ENCODE measurements at places on chromosomes 6 and 20.

- no peak for DNase-seq
Measured at GRCh38 chr6:167707686-167708500, 118.8 kb upstream of the AFDN start.

GRCh38 chr6:139376017-139376330, 1.5 kb upstream of the CITED2 start:
- DNase-seq: peak; percentile 43

- DNase-seq: peak; percentile 27
Measured at GRCh38 chr6:152695372-152696045, 2.2 kb upstream of the MYCT1 start.

DNA sequence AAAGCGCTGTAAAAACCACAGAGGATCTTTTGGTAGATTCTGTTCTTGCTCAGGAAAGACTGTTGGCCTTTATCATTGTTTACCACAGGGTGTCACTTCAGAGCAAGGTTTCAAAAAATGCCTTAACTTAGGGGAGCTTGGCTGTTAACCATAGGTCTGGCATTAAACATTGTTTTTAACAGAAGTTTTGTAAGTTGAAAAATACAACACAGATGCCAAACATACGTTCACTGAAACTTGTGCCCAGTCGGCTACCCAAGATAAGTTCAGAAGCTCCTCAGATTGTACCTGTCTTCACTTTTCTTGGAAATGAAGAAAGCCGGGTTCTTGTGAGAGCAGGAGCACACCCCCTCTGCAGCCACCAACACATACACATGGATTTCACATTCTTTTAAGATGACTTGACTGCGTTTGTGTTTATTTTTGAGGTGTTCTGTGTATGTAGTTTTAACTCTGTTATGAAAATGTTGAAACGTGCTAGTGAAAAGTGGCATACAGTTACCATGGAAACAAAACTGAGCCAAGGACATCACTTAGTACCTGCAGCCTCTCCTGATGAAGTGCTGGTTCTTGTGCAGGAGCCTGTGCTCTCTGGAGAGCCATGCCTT, 64.9 kb downstream of the SYCP2L start:
- DNase-seq: peak; percentile 22

- no peak for DNase-seq
Measured at GRCh38 chr6:131101911-131102680, 33.2 kb upstream of the AKAP7 start.

- DNase-seq: no peak
Measured at GRCh38 chr20:37939701-37940560, 37.0 kb downstream of the VSTM2L start.

- DNase-seq: no peak
Measured at GRCh38 chr20:61804752-61805295, 260.9 kb downstream of the TAF4 start.

GRCh38 chr6:136607204-136607931, 57.1 kb upstream of the MAP7 start:
- DNase-seq: no peak

DNA sequence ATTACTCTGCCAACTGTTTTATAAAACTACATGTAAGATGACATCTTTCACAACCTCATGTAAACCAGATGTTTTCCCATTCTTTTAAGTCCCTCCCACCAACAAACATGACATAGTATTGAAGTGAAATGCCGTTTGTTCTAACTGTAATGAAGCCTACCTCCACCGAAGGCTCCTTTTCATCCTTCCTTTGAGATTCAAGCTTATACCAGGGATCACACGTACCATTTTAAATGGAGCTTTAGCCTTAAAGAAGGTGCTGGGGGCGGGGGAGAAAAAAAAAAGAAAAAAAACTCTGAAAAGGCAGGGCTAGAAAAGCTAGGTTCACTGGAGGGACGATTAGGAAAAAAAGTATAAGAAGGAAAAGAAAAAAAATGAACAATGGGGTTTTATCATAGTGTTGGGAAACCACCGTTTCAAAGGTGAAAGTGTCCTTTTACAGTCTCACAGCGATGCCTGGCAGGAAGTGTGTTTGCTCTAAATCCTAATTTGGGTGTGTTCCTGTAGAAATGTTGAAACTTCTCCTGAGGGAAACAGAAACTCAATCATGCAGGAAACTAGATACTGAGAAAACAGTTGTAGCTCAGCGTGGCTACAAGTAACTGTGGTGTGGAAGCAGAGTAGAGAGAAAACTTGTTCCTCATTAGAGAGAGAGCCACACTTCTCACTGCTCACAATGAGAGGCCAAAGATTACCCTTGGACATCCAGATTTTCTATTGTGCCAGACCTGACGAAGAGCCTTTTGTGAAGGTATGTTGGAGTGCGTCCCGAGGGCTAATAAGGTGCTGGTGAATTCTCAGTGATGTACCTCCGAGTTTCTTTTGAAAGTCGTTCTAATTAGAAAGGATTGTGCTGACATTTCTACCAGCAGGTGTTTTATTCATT, 37.6 kb upstream of the HINT3 start:
- DNase-seq: peak; percentile 97

- DNase-seq: no peak
Measured at GRCh38 chr20:63182425-63182824, 33.5 kb downstream of the YTHDF1 start.

GRCh38 chr20:51612896-51613295, 70.4 kb upstream of the NFATC2 start:
- DNase-seq: no peak

GRCh38 chr6:75130784-75131183, 75.1 kb downstream of the COL12A1 start:
- DNase-seq: no peak

DNA sequence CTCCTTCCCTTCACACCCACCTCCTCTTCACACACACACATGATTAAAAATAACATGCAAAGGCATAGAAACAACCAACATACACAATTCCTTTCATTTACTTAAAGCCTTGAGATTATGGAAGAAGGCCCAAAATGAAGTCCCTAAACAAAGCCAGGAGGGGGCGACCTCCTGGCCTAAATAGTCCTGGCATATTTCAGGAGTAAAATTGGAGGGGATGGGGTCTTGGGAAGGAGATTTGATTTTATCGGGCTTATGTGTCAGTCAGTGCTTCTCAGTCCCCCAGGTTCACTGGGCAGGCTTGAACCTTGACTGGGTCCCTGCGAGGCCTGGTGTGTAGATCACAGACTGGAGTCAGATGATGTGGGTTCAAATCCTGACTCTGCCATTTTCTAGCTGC, 266.4 kb downstream of the SAMD5 start:
- no peak for DNase-seq

- DNase-seq: peak; percentile 86
Measured at GRCh38 chr6:16331384-16332174, 93.2 kb downstream of the GMPR start.

DNA sequence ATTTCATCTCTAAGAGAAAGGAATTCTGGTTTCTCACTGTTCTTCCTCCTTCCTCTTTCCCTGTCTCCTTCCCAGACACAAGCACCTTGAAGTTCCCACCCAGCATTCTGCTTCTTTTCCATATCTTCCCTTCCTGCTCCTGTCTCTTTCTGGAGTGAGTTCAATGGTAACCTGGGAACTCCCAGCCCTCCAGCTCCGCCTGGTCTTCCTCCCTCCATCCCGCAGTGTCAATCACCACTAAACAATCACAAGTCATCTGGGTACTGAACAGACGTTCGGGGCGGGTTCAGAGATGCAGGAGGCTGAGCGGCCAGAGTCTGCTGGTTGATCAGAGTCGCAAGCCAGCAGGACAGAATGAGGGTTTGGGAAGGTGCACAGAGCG, 7.7 kb downstream of the TTBK1 start:
- DNase-seq: no peak

DNA sequence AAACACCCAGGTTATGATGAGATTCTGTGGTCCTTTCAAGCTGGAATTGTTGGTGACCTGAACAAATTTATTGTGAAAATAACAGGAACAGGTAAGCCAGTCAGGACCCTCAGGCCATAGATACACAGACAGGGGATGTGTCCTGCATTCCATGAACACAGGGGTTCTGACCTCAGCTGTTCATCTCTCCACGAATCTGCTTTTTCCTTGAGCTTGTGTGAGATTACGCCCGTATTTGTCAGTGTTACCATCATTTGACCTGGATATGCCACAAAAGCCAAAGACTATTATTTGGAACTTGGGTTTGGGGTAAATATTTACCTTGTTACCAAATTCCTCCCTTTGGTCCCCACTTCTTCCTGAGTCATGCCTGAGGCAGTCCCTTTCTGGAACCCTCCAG, 288.9 kb downstream of the PREX1 start:
- DNase-seq: no peak

- DNase-seq: no peak
Measured at GRCh38 chr6:109861946-109862345, 116.2 kb upstream of the GPR6 start.

- DNase-seq: no peak
Measured at GRCh38 chr6:1107578-1107977, 204.3 kb upstream of the FOXQ1 start.

DNA sequence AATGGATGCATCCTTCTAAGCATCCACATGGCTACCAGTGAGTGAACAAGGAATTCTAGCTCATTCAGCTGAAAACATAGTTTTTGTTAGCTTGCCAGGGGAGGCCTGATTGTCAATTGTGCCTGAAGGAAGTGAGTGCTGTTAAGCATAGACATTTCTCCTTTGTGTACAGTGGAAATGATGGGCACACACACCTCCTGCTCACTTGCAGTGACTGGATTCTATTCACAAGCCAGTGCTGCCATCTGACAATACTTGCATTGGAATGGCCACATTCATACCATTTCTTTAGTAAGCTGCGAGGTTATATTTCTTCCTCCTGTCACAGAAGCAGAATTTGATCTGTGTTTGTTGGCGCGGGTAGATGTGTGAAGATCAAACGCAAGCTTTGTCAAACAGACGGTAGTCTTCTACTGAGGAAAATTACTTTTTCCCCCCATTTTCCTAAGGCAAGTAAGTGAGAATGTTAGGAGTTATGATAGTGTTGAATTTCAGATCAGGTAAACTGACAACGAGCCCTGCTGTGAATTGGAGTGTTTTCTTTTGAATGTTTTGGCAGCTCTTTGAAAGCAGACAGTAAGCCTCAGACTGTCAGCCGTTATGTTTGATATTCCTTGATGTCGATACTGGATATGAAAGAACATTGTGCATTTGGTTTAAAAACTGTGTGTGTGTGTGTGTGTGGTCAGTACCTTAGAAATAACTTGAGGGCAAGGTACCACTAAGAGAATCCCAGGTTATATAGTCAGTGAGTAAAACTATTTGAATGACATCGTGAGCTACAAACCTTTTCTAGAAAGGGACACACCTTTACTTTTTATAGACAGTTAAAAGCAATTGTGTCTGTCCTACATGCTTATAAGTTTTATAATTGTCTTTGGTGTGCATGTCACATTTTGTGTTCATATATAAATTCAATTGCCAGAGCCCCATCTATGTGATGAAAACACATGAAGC, 84.2 kb upstream of the BMP2 start:
- DNase-seq: no peak

GRCh38 chr6:514396-514978, 122.9 kb downstream of the IRF4 start:
- no peak for DNase-seq

DNA sequence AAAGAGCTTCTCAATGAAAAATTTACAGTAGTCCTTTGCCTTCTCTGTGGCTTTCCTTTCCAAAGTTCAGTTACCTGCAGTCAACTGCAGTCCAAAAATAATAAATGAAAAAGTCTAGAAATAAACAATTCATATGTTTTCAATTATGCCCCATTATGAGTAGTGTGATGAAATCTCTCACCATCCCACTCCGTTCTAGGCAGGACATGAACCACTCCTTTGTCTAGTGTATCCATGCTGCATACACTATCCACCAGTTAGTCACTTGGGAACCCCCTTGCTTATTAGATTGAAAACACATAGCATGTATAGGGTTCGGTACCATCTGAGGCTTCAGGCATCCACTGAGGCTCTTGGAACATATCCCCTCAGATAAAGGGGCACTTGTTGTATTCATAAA, 80.6 kb upstream of the EYA4 start:
- no peak for DNase-seq

DNA sequence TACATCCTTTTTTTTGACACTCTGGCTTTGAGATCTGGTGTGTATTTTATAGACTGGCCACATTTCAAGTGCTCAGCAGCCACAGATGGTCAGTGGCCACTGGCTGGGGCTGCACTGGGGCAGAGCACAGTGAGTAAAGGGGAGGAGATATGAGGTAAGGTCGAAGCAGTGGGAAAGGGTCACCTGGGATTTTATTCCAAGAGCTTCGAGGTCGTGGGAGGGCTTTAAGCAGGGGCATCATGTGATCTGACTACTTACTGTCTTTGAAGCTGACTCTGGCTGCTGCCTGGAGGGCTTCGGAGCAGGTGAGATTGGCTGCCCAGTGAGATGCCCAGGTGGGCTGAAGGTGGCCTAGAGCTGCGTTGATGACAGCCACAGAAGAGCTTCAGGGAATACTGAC, 6.7 kb downstream of the C20orf203 start:
- no peak for DNase-seq

DNA sequence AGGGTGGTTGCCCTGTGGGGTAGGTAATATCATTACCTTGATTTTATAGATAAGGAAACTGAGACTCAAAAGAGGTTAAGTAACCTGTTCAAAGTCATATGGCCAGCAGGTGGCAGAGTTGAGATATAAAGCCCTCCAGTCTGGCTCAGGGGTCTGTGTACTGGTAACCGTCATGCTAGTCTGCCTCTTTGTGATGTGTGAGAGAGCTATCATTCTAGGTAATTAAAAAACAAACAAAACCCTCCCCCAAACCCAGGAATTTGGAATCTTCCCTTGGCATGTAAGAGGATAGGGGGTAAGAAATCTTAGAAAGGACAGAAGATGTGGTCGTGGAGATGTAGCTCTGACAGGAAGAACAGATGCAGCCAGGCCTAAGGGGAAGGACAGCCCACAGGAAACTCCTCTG, 206.0 kb downstream of the CDC5L start:
- DNase-seq: peak; percentile 48

GRCh38 chr20:32556312-32557184, 28.6 kb downstream of the NOL4L start:
- no peak for DNase-seq

- DNase-seq: no peak
Measured at GRCh38 chr20:8267009-8267408, 134.9 kb downstream of the PLCB1 start.

DNA sequence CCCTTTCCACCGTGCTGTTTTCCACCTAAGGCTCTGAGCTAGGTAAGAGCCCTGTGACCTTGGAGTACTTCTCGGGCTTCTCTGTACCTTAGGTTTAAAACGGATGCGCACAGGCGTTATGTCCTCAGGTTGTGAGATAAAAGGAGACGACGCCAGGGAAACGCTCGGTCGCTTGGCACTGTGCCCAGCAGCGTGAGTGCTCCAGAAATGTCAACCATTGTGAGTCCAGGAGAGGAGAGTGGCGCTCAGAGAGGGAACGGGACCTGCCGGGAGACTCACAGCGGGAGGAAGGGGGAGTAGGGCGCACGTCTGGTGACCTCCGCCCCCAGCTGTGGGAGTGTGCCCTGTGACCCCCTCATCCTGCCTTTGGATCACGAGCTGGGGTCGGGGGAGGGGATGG, 33.8 kb upstream of the SCRT2 start:
- DNase-seq: no peak

DNA sequence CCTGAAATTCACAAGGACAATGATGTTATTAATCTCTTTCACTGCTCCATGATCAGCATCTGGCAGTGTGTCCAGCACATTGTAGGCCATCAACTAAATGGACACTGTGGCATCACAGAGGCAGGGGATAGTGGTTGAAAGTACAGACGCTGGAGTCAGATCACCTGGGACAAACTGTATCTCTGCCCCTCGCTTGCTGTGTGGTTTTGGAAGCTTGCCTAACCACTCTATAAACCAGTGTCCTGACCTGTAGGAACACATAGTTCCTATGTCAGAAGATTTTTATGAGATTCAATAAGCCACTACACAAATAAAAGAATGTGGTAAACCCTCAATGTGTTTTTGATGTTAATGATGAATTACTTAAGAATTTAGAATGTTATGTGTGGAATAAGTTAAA, 219.3 kb upstream of the RNF217 start:
- no peak for DNase-seq

Measured in inflammatory macrophage treated with lipopolysaccharide for 4 hours (primary cell).